ENCODE measurements at places on chromosomes 16 and 17.

DNA sequence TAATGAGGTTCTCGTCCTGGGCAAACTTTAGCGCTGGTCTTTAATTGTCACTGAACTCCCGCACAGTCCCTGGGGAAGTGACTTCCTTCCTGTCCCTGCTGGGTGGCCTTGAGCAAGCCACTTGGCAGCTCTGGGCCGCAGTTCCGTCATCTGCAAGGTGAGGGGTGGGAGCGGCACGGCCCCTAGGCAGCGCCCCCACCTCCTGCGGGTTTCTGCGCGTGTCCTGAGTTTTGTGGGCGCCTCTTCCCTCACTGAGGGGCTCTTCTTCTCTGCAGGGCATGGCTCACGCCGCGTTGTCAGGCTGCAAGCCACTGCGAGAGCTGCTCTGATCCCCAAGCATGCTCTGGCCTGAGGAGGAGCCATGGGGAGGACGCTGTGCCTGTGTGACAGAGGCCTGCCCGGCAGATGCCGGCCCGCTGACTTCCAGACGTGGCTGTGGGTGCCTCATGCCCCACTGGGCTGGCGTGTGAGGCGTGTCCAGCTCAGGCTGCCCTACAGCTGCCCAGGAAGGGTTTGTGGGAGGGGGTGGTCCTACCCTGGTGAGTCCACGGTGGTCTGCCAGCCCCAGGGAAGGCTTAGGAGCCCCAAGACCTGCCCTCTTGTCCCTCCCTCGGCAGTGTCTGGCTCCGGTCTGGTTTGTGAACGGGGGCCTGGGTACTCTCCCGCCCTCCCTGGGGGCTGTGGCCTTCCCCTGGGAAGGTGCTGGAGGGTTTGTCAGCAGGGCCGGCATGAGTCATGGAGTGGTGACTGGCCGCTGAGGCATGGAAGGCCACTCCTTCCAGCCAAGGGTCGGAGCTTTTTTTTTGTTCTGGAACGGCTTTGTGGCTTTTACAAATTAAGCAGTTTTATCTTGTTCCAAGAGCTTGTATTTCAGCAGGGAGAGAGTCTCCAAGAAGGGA lies 182.0 kb downstream of the SEC14L1 start:
- no peak for DNase-seq

- DNase-seq = no peak
Observed at GRCh38 chr17:7416323-7416722, 3.8 kb upstream of the SPEM1 start.

DNA sequence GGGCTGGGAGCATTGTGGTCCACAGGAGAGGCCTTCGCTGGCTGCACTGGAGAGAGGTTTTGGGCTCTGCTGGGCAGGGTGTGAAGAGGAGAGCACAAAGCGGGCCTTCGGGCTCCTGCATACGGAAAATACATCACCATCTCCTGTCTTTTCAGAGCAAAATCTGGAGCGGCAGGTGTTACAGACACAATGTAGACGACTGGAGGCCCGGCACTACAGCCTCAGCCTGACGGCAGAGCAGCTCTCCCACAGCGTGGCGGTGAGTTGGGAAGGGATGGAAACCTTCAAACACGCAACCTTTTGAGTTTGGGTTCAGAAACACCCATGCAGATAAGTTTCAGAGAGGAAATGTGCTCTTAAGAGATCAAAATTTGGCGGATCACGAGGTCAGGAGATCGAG lies 17.9 kb downstream of the GINS2 start:
- DNase-seq = peak; percentile 31

- DNase-seq = no peak
Observed at GRCh38 chr17:8825802-8826201, 26.6 kb upstream of the MFSD6L start.

- DNase-seq = no peak
Observed at GRCh38 chr17:50805486-50805885, 29.9 kb upstream of the WFIKKN2 start.

- DNase-seq = peak; percentile 21
Observed at GRCh38 chr16:3716831-3717234, 491 bp downstream of the TRAP1 start.

DNA sequence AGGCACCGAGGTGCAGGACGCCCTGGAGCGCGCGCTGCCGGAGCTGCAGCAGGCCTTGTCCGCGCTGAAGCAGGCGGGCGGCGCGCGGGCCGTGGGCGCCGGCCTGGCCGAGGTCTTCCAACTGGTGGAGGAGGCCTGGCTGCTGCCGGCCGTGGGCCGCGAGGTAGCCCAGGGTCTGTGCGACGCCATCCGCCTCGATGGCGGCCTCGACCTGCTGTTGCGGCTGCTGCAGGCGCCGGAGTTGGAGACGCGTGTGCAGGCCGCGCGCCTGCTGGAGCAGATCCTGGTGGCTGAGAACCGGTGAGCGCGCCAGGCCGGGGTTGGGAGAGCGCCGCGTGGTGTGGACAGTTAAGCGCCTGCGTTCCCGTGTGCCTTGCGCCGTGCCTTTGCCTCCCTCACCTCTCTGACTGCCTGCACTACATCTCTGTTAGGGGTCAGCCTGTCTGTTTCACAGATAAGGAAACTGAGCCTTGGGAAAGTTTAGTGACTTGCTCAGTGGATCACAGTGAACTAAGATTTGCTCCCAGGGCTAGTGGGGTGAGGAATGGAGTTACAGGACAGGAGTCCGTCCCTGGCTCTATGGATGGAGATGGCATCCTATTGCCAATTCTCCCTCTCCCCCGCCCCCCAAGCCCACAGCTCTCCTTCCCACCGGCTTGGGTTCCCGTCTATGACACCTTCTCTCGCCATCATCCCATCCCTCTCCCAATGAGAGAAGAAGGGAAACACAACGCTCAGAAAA lies 880 bp downstream of the SARM1 start:
- DNase-seq = no peak

- no peak for DNase-seq
Observed at GRCh38 chr17:45788057-45788456, 3.9 kb downstream of the CRHR1 start.

GRCh38 chr16:8872967-8873865 lies 4.4 kb upstream of the CARHSP1 start:
- DNase-seq = no peak

- no peak for DNase-seq
Observed at GRCh38 chr17:17494870-17495535, 1.2 kb downstream of the RASD1 start.

DNA sequence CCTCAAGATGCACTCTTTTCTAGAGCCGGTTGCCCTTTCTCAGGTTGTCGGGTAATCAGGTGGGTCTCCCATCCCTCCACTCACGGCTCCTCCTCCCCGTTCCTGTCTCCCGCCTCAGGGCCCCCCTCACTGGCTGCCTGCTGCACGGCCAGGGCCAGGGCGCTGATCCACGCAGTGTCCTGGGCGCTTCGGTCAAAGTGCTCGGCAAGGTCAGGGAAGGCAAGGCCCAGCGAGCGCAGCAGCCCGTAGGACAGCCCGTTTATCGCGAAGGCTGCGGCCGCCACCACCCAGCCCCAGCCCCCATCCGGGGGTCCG lies 753 bp downstream of the SLC16A11 start:
- no peak for DNase-seq

DNA sequence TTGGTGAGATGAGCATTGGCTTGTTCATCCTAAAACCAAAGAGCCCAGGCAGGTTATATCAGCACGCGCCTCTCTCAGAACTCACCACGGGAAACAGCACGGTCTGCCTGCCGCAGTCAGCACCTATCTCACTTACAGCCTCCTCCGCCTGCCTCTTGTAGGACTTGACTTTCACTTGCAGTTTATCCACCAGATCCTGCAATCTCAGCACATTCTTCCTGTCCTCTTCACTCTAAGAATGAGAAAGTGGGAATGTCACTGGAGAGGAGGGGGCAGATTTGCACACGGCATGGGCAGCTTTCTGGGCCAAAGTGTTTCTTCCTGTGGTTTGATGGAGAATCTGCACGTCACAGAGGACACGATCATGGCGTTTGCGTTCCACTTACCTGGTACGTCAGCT lies 27.4 kb downstream of the MYH3 start:
- DNase-seq = no peak

GRCh38 chr16:89137666-89138512 lies 33.7 kb upstream of the CDH15 start:
- no peak for DNase-seq

DNA sequence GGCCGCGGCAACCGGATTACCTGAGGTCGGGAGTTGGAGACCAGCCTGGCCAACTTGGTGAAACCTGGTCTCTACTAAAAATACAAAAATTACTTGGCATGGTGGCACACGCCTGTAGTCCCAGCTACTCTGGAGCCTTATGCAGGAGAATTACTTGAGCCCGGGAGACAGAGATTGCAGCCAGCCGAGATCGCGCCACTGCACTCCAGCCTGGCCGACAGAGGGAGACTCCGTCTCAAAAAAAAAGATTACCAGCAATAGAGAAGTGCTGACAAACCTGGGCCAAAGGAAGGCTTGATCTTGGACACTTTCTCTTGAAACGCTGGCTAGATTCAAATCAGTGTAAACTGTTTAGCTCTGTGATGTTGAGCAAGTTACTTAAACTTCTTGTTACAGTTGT lies 4.3 kb downstream of the MT1H start:
- no peak for DNase-seq

- no peak for DNase-seq
Observed at GRCh38 chr17:76556765-76557367, 17.0 kb downstream of the PRCD start.

DNA sequence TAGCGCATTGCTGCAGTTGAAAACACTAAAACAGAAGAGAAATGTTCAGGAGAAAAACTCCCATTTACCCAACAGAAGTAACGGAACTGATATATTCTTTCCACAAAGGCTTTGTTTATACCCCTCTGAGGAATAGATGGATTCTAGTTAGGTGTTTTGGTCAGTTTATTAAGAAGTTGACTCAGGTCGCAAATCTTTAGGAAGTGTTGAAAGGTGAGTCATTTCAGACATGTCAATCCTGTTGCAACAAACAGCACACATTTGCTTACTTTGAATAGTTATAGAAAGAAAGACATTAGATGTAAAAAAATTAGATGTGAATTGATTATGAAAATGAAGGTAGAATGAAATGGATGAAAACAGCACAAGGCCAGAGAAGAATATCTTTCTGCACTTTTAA lies 941.0 kb downstream of the KCNJ2 start:
- no peak for DNase-seq

- DNase-seq = no peak
Observed at GRCh38 chr16:2799205-2799858, 1.1 kb downstream of the PRSS41 start.

- no peak for DNase-seq
Observed at GRCh38 chr17:18064053-18064452, 23.7 kb upstream of the DRG2 start.

DNA sequence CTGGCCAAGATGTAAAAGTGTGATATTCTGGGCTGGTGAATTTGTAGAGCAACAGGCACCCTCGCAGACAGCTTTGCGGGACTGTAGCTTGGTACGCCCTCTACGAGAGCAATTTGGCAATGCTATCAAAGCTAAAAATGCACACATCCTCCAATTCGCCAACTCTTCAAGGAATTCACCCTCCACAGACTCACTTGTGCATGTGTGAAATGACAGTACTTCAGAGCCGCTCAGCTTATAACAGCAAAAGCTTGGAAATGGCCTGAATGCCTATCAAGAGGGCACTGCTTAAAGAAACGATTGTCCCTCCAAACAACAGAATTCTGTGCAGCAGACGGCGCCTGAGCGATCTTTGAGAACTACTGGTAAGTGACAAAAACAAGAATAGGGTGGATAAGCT lies 130.8 kb downstream of the SDK2 start:
- no peak for DNase-seq

GRCh38 chr17:45974916-45975630 lies 24.0 kb upstream of the STH start:
- no peak for DNase-seq

DNA sequence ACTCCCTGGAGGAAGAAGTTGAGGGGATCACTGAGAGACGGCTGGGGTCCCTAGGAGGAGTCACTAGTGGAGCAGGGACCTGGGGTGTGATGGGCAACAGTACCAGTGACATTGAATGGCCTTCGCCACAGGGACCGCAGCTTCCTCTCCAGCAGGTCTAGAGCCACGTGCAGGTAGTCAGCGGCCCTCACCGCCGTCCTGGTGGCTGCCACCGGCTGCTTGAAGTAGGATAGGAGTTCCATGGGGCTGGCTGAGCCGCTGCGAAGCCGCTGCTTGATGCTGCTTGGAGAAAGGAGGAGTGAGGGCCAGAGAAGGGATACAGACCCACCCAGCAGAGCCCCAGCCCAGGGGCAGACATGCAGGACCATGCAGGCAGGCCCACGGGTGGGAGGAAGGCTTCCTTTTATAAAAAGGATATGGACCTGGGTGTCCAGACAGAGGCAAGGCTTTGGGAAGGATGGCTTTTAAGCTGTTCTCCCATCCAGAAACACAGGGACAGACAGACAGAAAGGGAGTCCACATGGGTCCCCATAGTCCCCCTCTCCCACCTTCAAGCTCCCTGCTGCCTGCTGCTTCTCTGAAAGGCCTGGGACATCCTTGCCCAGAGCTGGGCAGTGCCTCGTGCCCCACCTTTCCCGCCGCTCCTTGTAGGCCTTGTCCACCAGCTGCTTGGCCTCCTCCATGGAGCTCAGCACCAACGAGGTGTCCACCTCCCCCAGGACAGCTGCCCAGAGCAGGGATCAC lies 827 bp downstream of the MPO start:
- DNase-seq = no peak

GRCh38 chr16:50598936-50599361 lies 50.8 kb downstream of the NKD1 start:
- DNase-seq = no peak

GRCh38 chr17:15935891-15936290 lies 9.0 kb upstream of the ADORA2B start:
- DNase-seq = no peak

GRCh38 chr16:81532491-81533174 lies 88.0 kb downstream of the CMIP start:
- no peak for DNase-seq

GRCh38 chr16:54627616-54628015 lies 303.0 kb upstream of the IRX5 start:
- no peak for DNase-seq

- no peak for DNase-seq
Observed at GRCh38 chr16:18797746-18798145, 3.6 kb downstream of the ARL6IP1 start.

DNA sequence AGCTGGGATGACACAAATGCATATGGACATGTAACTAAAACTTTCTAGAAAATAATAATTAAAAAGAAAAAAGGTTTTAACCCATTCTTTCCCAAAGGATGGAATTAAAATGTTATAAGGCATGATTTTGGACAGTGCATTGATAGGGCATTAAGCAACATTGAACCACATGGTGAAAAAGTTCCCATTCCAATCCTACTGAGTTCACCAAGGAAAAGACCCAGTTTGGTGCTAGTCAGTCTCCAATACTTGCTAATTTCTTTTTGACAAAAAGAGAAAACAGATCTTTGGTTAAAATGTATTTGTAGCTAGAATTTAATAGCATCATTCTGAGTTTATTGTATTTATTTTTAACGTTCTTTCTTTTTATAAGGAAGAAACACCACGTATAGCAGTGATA lies 28.1 kb downstream of the EMP2 start:
- DNase-seq = no peak

- no peak for DNase-seq
Observed at GRCh38 chr16:5885521-5885920, 787.9 kb upstream of the EEF2KMT start.

- DNase-seq = no peak
Observed at GRCh38 chr17:56389356-56389755, 204.1 kb upstream of the NOG start.

- no peak for DNase-seq
Observed at GRCh38 chr17:38872671-38873385, 3.0 kb downstream of the LASP1 start.

Data from NCI-H1092 (cell line).